ENCODE measurements at places on chromosomes 1 and 21.

GRCh38 chr21:42461185-42461520 lies 34.9 kb downstream of the RSPH1 start:
- DNase-seq = no peak

GRCh38 chr1:23178950-23179349 lies 10.3 kb upstream of the LUZP1 start:
- no peak for DNase-seq

GRCh38 chr21:26441149-26441548 lies 131.9 kb downstream of the CYYR1 start:
- DNase-seq = no peak

- DNase-seq = no peak
These were observed 108.8 kb downstream of the KIF26B start for GRCh38 chr1:245263529-245264095.

DNA sequence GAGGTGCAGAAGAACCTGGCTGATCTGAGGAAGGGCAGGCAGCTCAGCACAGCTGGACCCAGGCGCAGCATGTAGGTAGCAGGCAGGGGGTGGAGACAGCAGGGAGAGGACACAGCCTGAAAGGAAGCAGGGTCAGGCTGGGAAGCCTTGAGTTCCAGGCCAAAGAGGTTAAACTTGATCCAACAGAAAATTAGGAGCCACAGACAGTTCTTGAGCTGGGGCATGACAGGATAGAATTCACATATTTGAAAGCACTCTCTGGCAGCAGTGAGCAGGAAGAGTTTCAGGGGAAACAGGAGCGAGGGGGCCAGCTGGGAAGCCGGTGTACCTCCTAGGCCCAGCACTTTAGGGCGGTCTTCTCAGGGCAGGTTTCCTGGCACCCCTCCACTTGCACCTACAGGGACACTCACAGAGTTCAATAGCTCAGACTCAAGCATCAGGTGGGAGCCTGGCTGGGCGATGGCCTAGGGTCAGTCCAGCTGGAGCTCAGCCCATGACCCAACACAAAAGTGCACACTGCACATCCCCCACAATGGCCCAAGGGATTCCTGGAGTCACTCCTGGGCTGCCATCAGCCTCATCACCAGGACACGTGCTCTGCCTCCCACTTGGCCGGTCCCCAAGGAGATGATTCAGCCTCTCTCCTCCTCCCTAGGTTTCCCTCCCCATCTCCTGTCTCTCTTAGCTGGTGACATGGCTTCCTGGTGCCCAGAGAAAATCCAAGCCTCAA lies 22.7 kb downstream of the MATN1 start:
- DNase-seq = peak; percentile 15

DNA sequence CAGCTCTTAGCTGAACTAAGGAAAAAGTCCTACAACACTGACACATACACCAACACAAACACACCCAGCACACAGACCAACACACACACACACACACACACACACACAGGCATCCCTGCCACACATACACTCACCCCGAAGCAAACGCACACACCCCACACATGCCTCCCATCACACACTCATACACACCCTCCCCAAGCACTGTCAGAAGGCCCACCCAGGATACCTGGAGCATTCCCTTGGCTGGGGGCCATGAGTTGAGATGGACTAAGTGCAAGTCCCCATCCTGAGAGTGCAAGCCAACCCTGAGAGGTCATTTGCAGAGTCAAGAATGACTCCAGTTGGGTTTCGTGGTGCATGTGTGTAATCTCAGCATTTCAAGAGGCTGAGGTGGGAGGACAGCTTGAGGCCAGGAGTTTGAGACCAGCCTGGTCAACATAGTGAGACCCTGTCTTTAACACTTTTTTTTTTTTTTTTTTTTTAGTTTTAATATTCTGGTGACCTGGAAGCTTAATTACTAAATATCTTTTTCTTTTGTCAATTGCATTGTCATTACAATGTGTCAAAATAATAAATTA lies 117.3 kb downstream of the RHOU start:
- no peak for DNase-seq

DNA sequence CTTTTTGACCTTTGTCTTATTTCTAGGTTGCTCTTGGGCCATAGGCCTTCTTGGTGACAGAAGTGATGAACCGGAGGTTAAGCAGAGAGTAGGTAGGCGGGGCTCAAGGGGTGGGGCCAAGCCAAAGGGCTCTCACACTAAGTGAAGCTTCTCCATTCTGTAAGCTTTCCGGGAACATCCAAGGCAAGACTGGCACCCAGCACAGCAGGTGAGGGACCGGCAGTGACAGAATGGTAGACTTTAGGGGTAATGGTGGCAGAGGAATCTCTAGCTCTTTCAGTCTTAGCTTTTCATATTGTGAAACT lies at the start of gene TNFAIP8L2:
Gene TNFAIP8L2, plus strand, starts transcription at position 135 of the 305 bp plus-strand sequence. CDS start 2,049 bp downstream, outside the sequence.
- no peak for DNase-seq

DNA sequence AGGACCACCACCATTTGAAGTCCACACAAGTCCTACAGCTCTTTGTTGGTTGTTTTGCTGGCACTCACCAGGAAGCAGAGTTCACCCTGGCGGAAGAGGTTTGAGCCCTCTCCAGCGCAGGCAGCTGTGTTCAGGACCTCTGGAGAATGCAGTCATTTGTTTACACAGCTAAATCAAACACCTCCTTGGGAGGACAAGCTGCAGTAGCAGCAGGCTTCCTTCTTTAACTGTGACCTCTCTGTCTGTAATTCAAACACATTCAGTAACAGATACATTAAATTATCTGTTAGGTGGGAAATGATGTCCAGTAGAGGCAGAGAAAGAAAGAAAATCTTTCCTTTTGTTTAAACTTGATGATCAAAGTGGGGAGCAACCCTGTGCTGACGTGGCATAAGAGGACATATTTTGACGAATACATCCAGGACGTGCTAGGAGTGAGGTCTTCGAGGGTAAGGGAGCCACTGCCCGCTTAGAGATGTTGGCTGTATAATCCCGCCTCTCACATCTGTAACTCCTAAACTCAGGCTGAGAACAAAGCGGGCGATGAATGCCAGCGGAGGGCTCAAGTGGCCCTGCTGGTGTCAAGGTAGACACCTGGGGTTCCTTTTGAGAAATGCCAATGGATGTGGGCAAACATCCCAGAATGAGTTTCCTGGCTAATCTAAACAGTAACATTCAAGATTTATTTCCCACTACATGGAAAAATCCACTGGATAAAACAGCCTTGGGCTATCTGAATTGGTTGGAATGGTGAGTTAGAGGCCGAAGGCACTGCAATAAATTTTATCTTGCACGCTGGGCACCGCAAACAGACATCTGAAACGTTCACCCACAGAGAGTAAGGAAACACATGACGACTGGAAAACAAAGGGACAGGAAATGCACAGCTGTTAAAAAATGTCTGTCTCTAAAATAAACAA lies 51.7 kb downstream of the ABCA4 start:
- DNase-seq = no peak

- no peak for DNase-seq
These were observed 88.9 kb upstream of the ARHGAP29 start for GRCh38 chr1:94326329-94326728.

- DNase-seq = no peak
These were observed 347.4 kb upstream of the B3GALT2 start for GRCh38 chr1:193533853-193534252.

GRCh38 chr1:201933840-201934430 lies 12.4 kb downstream of the LMOD1 start:
- DNase-seq = no peak

Measured in astrocyte of the cerebellum (primary cell).